Anterior cingulate cortex (tissue), 58 donors: ENCODE measurements at places on chromosomes 4 and X.

DNA sequence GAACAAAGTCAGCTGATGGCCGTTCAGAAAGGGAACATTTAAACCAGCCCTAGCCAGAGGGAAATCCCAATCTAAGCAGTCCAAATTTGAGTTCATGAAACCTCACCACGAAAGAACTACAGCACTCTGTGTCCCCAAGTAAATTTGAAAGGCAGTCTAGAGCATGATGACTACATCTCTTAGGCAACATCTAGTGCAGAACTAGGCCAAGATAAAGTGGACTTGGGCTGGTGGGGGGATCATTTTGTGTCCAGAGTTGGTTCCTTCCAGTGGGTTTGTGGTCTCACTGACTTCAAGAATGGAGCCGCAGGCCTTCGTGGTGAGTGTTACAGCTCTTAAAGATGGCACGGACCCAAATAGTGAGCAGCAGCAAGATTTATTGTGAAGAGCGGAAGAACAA, 64.9 kb downstream of the KLHL4 start:
- DNase-seq: no peak

DNA sequence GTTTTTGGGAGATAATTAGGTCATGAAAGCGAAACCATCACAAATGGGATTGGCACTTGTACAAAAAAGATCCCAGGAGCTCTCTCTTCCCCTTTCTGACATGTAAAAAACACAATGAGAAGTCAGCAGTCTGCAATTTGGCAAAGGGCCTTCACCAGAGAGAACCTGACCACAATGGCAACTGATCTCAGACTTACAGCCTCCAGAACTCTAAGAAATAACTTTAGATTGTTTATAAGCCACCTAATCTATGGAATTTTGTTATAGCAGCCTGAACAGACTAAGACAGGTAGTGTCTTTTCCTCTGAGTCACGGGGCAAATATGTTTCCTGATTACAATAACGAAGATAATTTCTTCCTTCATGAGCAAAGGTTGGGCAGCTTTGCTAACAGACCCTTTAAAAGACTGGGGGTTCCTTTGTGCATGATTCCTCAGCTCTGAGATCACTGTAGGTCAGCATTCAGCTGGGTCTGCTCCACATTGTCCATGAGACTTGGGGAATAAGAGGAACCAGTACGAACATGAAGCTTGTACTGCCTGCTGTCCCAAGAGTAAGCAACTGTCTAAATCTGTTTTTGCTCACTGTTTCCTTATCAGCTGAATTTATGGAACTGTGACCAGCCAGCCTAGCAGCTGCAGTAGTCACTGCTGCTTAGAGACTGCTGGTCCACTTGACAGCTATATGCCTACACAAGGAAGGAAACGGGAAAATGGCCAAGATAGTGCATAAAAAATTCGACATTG, 191.6 kb downstream of the ANAPC10 start:
- DNase-seq: no peak

DNA sequence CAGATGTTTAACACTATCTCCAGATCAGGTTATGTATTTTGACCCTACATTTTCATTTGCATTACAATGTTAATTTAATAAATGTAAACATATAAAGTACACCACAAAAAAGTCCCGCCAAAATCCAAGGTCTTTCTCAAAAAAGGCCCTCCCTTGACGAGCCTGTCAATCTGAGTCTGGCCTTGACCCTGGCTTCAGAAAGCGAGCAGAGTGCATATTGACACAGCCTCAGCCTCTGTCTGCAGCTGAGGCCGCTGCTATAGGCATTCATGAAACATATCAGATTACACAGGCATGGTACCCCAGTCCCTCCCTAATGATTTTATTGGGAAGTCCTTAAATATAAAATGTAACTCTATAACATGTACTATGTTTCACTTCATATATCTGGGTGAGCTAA, 6.2 kb downstream of the MBNL3 start:
- no peak for DNase-seq

- DNase-seq: no peak
Observed at GRCh38 chr4:3807822-3808496, 41.8 kb downstream of the ADRA2C start.

GRCh38 chr4:152278505-152279233, 257.2 kb downstream of the FBXW7 start:
- DNase-seq: peak; percentile 59

GRCh38 chr4:166077782-166078181, 204.7 kb downstream of the TLL1 start:
- no peak for DNase-seq

DNA sequence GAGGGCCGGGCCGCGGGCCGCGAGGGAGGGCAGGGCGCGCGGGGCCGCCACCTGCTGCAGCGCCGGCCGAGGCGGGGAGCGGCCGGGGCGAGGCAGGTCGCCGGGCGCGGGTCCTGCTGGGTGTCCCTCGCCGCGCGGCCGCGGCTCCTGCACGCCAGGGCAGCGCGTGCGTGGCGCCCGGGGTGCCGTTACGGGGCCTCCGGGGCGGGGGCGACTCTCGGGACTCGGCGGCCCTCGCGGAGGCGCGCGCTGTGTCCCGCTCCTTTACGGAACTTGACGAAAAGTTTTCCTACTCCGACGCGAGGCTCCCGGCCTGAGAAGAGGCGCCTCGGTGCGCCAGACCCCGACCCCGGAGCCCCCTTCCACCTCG, 329 bp downstream of the TBC1D14 start:
- no peak for DNase-seq

DNA sequence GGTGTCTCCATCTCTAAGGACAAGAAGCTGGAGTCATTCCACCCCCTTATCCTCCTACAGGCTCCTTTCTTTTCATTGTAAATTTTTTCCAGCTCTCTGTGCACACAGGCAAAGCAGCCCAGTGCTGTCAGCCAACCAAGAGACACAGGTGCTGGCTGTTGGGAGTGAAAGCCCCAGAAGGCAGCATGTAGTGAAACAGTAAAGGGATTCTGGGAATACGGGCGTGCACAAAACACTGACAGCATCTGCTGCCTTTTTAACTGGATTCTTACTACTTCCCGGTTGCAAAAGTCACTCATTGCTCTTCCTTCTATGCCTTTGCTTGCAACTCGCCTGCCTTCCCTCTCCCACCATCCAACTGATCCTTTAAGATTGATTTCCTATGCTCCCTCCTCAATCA, 208.6 kb upstream of the PRPS2 start:
- DNase-seq: no peak

DNA sequence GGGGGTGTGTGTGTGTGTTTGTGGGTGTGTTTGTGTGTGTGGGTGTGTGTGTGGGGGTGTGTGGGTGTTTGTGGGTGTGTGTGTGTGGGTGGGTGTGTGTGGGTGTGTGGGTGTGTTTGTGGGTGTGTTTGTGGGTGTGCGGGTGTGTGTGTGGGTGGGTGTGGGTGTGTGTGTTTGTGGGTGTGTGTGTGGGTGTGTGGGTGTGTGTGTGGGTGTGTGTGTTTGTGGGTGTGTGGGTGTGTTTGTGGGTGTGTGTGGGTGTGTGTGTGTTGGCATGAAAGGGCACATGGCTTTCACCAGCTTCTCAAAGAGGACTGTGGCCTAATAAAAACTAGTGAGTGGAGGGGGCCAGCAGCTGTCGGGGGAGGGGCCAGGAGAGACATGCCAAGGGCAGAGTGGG, 25.3 kb upstream of the ZNF185 start:
- no peak for DNase-seq

DNA sequence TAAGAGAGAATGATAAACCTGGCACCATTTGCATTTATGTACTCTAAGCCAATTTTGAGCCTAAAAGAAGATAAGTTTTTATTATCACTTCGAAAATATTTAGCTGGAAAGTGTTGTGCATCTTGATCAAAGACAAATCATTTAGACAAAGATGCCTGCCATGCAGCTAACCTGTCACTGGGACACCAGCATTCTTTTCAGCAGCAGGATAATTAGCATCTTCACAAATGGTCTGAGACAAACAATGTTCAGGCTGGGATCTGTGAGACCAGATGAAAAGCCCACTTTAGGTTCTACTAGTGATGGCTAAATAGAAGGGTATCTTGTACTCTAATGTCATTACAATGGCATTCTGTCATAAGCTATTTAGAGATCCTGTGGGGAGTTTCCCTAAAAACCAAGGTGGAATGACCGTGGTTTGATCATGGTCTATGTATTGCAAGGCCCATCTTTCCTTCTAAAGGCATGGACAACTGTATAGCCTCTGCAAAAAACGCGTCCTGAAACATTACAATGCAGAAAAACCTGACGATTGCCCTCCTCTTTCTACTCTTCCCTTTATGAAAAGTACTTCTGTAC, 7.2 kb downstream of the PRDM8 start:
- DNase-seq: no peak

- no peak for DNase-seq
Observed at GRCh38 chr4:122293374-122294365, 85.1 kb upstream of the ADAD1 start.
